ENCODE measurements at places on chromosomes 4 and X. TPM values are rescaled to one million over a fixed set of nuclear protein-coding genes. Genes with fewer than 3 reads are reported as not detected.

- no peak for DNase-seq
Measured at GRCh38 chrX:103187953-103188475, 26.9 kb upstream of the BEX4 start.

ADGRL3 gene
- total RNA-seq: 302 TPM

SCML2 gene
- 13.9 TPM for total RNA-seq

CFAP299 gene
- total RNA-seq: 1.2 TPM

GRCh38 chr4:5572751-5573150 lies 135.6 kb downstream of the EVC2 start:
- DNase-seq: no peak

DOCK11 gene
- total RNA-seq: 26.1 TPM

NR3C2 gene
- 5.7 TPM for total RNA-seq

N4BP2 gene
- total RNA-seq: 77.5 TPM

DCAF8L2 gene
- total RNA-seq: not detected

- no peak for DNase-seq
Measured at GRCh38 chrX:19731307-19731820, 156.0 kb downstream of the SH3KBP1 start.

GRCh38 chrX:10240918-10241317 lies 84.1 kb downstream of the CLCN4 start:
- no peak for DNase-seq

GRCh38 chrX:132819711-132820264 lies 138.6 kb downstream of the HS6ST2 start:
- no peak for DNase-seq

DNA sequence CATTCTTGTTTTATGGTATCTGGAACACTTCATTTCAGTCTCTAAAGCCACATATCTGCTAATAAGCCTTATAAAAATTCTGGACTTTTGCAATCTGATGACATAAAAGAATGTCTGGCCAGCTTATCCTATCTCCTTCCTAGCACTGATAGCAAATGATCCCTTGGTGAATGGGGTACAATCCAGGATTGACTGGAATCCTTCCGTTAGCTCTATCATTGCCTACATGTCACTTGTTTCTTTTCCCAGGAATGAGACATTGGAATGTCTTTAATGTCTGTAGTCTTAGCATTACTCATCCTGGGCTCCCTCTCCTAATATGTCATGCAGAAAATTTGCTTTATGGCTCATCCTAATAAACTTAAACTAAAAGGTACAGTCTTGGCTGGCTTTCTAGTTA lies 14.8 kb upstream of the PABPC4L start:
- DNase-seq: no peak

- no peak for DNase-seq
Measured at GRCh38 chr4:79934660-79935059, 138.4 kb downstream of the ANTXR2 start.

GRCh38 chrX:41148553-41148952 lies 63.3 kb downstream of the USP9X start:
- DNase-seq: no peak

GRCh38 chr4:158789853-158790252 lies 21.0 kb downstream of the FNIP2 start:
- DNase-seq: no peak

- DNase-seq: no peak
Measured at GRCh38 chr4:1534876-1535526, 128.8 kb upstream of the NKX1-1 start.

ZMAT1 gene
- total RNA-seq: 6.5 TPM

GRCh38 chr4:10655968-10656367 lies 28.6 kb downstream of the CLNK start:
- DNase-seq: no peak

DNA sequence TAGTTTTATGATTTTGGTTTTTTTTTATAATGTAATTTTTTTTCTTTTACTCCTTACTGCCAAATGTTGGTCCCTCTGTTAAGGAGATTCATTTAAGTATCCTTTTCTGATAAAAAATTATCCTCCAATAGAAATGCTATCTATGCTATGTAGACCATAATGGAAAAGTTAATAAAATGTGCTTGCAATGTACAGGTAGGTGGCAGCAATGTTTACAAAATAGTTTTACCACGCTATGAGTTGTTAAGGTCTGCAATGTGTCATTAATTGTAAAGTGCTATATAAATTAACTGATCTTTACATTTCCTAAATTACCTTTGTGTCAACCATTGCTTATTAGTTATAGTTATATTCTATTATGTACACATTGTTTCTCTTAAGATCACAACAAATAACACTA lies 3.8 kb upstream of the CENPC start:
- no peak for DNase-seq

LANCL3 gene
- total RNA-seq: 1.2 TPM

DNA sequence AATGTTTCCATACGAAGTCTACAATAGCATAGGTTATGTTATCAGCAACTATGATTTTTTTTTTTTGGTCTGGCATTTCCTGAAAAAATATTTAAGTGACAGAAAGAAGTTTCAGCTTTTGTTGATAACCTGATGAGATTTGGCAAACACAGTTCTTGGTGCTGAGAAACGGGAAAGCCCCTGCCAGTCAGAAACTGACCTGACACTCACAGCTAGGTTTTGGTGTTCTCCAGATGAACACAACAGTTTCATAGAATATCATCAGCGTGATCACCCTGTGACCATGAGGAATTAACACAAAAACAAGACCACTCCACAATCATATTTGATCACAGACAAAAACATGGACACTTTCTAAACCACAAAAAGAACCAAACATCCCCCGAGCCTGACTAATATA lies 152.5 kb upstream of the DCAF8L1 start:
- DNase-seq: no peak

DNA sequence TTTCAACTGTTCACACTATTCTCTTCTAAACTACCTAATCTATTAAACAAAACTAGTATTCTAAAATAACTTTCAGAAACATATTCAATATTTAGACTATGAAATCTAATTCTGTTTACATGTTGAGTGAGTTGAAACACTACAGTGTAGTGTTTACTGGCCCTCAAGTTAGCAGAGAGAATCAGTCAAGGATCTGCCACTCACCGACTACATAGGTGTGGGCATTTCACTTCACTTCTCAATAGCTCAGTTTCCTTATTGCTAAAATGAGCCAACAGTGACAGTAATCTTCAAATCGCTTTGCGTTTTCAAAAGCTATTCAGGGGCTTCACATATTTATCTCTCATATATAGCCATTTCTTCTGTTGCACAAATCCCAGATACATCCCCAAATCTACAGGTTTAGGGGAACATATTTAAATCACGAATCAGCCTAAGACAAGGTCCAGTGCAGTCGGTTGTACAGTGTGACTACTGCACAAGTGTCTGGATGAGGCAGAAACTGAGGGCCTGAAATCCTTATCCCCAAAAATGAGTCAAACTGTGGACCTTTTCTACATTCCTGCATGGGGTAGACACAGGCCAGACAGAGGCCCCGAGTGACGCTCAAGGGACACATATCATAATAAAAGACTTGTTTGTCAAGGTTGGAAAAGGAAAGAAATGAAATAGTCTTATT lies 129.8 kb downstream of the PPP3CA start:
- no peak for DNase-seq
